ENCODE measurements at places on chromosomes 2 and 18.

DNA sequence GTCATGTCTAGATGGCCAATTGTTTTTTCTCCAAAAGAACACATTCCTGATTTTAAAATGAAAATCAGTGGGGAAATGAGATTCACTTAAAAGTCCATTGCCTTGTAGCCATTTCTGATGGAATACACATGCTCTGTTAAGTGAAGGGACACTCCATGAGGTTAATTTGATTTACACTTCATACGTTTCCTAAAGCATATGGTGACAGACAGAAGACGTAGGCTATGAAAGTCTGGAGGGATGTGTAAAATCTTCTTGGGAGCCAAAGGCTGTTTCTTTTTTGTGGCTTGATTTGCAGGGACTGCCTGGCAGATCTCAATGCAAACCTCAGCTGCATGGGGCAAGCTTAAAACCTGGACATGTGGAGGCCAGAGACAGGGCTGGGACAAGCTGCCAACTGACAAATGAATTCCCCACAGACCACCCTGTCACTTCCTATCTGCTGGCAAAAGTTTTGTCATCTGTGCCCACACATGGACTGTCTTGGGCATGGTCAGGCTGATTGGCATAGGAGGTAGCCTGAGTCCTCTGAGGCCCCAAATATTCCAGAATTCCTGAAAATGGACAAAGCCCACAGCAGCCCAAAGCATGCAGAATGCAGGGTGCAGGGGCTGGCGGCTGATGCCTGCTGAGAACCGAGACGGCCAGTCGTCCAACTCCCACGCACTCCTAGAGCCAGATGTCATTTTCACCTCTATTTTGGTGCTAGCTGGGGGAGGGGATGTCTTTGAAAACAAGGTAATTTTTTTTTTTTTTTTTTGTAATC lies 73.9 kb downstream of the SDC1 start:
- DNase-seq: no peak

- DNase-seq: no peak
These were observed 674.8 kb upstream of the ZEB2 start for GRCh38 chr2:145194673-145195072.

DNA sequence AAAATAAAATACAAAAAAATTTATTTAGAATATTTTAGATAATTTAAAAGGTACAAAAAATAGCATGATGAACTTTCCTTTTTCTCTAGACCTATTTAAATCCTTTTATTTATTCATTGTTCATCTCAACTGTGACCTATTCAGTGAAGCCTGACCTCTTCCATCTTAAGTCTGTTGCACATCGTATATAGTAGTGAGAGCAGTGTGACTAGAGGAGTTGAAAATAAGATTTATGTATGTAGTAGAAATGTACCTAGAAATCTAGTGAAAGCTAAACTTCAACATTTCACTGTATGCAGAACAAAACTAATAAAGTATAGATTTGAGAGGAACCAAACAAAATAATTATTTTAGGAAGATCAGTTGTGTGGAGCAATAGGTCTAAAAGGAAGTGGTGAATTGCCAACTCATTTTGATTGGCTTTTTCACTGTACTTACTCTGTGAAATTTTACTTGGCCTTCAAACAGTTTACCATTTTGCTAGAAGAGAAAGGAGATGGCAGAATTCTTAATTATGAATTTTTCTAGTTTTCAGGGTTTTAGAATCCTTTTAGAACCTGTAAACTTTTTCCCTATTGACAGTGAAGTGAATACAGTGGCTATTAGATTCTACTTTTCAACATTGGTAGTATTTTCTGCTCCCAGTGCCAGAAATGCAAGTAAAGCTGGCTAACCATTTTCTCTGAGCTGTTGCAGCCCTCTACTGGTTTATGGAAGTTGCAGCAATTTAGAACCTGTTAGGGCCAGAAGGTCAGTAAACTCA lies 11.0 kb downstream of the ANKRD12 start:
- peak; percentile 45 for DNase-seq

DNA sequence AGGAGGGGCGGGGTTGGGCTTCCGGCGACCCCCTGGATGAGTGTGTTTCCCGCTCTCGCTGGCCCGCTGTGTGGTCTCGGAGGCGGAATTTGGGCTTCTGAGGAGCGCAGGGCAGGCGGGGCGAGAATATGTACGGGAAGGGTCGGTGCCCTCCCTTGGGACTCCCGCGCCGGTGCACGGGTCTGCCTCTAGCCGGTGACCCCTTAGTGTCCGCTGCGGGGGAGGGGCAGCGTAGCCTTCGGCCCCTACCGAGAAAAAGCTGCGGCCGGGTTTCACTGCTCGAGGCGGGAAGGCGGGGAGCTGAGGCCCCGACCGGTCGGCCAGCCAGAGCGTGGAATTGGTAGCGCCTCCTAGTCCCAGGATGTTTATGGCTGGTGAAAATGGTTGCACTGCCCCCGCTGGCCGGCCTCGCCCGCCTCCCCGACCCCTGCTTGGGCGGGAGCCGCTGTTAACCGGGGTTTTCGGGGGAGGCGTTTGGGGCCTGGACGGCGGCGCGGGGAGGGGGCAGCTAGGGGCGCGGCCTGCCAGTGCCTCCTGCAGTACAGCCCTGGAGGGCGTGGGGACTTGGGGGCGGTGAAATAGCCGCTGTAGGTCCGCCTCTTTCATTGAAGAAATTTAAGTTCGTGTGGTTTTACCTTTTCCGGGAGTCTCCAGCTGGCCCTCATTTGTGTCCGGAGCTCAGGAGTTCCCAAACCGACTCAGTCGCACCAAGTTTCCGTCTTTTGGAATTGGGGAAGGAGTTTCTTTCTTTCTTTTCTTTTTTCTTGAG lies at the start of gene UGP2:
Gene UGP2, plus strand, starts transcription at position 643 of the 769 bp plus-strand sequence. CDS start 290 bp downstream, outside the sequence.
- DNase-seq: peak; percentile 81

DNA sequence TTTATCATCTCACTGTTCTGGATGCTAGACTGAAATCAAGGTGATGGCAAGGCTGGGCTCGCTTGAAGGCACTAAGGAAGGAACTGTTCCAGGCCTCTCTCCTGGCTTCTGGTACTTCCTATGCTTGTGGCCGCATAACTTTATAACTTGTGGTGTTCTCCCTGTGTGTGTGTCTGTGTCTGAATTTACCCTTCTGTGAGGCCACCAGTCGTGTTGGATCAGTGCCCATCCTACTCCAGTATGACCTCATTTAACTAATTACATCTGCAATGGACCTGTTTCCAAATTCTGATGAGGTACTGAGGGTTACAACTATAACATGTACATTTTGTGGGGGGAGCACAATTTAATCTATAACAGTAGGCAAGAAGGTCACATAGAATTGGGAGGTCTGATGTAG lies 41.6 kb downstream of the LYPD6B start:
- no peak for DNase-seq

Data from AG09309 (cell line).